DMS53 (cell line): ENCODE measurements at places on chromosomes 4 and X.

DNA sequence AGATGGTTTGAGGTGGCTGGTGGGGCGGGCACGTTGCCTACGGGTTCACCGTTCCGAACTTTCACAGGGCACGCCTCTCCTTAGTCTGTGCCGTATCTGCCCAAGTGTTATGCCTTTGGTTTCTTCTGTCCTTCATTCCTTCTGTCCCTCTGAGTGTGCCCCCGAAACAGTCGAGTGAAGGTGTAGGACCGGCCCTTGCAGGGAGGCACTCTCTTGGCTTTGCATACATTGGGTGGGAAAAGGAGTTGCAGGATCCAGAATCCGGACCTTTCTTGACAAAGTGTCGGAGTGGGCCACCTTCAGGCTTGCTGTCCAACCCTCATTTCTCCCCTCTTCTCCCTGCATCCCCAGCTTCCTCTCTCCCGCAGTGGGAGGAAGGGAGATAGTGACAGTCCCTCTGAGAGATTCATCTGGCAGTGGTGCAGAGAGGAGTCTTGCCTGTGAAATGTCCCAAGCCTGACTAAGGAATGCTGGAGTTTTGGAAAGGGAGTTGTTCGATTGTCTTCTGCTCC is 569 bp downstream of the ARFIP1 start:
- peak; percentile 55 for DNase-seq

GRCh38 chr4:44147571-44148075 is 301.0 kb downstream of the KCTD8 start:
- no peak for DNase-seq

DNA sequence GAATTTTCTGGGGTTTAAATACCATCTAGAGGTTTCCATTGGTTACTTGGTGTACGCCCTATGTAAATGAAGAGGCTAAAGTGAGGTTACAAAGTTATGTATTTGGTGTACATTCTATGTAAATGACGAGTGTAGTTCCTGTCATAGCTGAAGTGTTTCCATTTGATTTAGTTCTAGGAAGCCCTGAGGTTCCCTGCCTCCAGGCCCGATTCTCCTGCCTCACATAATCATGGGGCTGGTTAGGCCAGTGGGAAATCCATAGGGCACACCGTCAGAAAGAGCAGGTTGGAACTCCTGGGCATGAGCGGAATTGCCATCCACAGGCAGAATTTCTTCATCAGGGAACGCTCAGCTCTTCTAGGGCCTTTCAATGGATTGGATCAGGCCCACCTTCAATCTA is 24.2 kb upstream of the HOPX start:
- DNase-seq: no peak

DNA sequence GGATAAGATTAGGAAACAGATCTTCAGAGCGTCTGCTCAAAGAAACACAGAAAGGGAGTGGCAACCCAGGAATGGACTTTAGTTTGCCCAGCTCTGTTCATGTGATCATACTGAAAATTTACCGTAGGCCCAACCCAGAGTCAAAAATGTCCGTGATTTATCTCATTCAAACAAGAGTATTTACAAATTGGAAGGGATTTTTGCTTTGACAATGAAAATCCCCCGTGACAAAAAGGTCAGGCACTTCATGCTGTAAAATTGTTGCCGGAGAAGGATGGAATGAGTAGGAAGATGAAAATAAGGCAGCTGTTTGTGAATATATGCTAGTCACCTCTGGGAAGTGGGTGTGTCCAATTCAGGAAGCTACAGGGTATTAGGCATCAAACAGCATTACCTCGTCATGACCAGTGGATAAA is 1.2 kb downstream of the SULT1B1 start:
- no peak for DNase-seq

- DNase-seq: no peak
These were observed 616 bp downstream of the MAML3 start for GRCh38 chr4:140153419-140153717.

- no peak for DNase-seq
These were observed 40.0 kb downstream of the FGFRL1 start for GRCh38 chr4:1051472-1051871.
